ENCODE measurements at places on chromosomes 12 and 14.

- no peak for DNase-seq
Measured at GRCh38 chr12:117433878-117434277, 72.5 kb upstream of the NOS1 start.

DNA sequence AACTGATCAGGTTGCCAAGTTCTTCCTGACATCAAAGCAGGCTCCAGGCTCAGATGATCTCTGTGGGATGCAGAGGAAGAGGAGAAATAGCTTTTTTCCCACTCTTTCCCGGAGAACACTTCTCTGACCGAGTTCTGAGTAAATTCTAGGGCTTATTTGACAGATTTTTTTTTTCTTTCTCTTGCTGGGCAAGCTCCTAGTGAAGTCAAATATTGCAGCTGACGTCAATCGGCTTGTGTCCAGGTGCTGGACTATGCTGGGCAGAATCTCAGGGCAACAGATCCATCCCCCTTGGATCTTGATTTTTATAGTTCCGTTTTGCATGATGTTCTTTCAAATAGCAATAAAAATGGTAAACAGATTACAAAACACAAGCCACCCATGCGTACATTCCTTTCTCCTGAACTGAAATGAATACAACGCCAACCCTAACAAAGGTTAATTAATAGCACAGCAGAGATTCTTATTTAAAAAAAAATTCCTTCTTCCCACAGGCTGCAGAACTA is 182.2 kb downstream of the NOVA1 start:
- no peak for DNase-seq

GRCh38 chr12:108167974-108168373 is 38.9 kb downstream of the WSCD2 start:
- DNase-seq: no peak

GRCh38 chr12:46386877-46387629 is 14.5 kb upstream of the SLC38A2 start:
- DNase-seq: no peak

DNA sequence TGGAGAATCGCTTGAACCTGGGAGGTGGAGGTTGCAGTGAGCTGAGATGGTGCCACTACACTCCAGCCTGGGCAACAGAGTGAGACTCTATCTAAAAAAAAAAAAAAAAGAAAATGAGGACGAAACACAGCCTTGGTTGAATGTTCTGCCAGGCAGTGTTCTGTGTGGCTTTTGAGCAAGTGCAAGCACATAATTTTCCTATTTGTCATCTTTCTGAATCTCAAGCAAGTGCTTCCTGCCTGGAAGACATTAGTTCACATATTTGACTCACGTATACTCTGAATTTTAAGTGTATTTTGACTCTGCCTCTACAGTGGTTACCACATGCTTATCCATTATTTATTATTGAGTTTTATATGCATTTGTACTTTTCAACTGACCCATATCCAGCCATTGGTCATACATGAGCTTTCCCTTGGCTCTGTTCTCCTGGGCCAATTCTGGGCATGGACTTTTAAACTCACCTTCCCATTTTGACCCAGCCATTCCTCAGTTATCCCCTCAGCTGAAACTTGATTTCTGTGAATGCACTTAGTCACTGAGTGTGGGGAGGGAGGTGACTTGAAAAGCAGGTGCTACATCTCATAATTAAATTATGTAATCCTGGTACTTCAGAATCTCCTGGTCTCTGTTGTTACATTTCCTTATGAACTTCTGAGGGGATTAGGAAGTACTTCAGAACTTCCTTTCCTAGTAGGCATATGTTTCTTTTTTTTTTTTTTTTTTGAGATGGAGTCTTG is 8.1 kb downstream of the OR10G2 start:
- DNase-seq: no peak

- DNase-seq: peak; percentile 63
Measured at GRCh38 chr12:114668151-114668885, 15.7 kb downstream of the TBX3 start.

- DNase-seq: no peak
Measured at GRCh38 chr14:20476776-20477175, 7.6 kb downstream of the PNP start.

DNA sequence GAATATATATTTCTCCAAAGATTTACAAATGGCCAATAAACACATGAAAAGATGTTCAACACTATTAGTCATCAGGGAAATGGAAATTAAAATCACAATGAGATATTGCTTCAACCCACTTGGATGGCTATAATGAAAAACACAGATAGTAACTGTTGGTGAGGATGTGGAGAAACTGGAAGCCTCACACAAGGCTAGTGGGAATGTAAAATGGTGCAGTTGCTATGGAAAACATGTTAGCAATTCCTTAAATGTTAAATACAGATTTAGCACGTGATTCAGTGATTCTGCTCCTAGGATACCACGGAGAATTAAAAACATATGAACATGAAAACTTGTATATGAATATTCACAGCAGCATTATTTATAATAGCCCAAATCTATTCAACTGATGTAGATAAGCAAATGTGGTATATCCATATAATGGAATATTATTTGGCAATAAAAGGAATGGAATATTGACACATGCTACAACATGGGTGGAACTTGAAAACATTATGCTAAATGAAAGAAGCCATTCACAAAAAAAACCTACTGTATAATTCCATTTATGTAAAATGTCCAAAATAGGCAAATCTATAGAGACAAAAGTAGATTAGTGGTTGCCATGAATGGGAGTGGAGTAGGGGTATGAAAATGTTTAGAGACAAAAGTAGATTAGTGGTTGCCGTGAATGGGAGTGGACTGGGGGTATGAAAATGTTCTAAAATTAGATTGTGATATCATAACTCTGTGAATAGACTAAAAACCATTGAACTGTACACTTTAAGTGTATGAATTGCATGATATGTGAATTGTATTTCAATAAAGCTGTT is 227.1 kb upstream of the DDHD1 start:
- no peak for DNase-seq

DNA sequence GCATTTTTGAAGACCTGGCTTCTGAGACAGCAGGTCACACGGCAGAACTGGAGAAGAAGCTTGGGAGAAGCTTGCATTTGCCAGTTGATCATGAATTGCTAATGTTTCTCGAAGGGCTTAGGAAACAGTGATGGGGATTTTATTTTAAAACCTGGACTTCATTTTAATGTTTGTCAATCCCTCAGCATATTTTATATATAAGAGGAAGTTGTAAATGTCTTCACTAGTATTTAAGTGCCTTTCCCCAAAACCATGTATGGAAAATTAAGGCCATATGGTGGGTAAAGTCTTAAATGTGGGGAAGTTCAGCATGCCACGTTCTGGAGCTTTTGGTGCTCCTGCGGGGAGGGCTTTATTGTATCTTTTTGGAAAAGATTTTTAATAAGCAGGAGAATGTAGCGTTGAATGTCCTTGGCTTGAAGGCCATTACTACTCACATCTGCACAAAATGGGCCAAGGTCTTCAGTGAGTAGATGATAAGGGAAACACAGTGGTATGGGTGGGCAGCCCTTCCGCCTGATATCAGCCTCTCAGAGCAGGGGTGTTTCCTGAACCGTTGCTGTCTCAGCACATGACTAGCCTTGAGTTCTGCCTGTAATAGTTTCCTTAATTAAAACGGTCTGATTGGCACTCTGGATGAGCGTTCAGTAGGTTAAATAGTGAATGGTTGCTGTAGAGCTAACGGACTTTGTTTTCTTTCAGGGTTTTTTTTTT is 511.4 kb downstream of the PCNX1 start:
- no peak for DNase-seq

- no peak for DNase-seq
Measured at GRCh38 chr14:90556012-90556477, 159.2 kb downstream of the CALM1 start.

DNA sequence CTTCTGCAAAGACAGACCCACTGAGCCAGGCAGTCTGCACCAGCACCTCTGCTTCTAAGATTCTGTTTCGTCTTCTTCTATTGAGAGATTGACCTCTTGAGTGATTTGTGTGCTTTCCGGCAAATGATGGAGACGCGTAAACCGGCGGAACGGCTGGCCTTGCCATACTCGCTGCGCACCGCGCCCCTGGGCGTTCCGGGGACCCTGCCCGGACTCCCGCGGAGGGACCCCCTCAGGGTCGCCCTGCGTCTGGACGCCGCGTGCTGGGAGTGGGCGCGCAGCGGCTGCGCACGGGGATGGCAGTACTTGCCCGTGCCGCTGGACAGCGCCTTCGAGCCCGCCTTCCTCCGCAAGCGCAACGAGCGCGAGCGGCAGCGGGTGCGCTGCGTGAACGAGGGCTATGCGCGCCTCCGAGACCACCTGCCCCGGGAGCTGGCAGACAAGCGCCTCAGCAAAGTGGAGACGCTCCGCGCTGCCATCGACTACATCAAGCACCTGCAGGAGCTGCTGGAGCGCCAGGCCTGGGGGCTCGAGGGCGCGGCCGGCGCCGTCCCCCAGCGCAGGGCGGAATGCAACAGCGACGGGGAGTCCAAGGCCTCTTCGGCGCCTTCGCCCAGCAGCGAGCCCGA is 703 bp downstream of the ASCL4 start:
- no peak for DNase-seq

- DNase-seq: no peak
Measured at GRCh38 chr14:104777808-104778249, 17.7 kb downstream of the AKT1 start.

DNA sequence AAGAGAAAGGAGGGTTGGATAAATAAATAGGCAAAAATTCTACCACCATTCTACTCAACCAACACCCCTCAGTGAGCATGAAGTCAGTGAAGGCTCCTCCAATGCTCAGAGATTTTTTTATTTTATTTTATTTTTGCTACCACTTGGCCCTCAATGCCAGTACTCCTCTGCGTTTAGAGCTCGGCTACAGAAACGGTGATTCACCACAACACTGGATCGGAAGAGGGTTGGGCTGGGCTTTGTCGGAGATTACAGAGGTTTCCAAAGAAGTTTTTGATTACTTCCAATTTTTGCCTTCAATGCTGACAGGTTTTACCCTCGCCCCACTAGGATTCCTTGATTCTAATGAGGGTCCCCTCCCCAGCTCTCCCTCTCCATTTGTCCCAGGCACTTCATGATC is 1027.2 kb upstream of the TMEM132C start:
- DNase-seq: no peak

DNA sequence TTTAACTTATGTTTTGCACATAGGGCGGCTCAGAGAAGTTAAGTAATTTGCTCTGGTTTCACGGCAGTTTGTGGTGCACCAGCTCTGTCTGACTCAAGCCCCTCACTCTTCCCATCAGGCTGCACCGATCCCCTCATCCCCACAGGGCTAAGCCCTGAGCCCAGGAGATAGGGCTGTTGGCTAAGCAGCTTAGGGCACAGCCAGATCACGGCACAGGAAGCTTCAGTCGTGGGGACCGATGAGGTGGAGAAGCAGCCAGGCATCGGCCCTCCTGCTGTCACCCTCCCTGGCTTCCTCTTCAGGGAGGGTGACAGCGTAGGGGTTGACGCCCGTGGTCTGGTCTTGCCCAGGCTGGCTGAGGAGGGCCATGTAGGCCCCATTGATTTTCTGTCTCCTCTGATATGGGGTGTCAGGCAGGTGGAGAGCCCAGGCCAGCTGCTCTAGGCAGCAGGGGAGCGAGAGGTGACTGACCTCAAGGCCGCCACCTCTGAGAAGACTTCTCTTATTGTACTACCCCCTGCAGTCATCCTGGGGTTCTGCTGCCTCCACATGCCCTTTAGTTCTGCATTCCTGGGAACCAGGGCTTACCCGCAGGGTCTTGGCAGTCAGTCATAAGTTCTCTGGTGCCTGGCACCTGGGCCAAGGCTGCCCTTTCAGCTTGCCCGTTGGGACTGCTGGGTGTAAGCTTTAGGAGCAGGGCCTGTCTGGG is 166.4 kb downstream of the TSPAN9 start:
- no peak for DNase-seq

DNA sequence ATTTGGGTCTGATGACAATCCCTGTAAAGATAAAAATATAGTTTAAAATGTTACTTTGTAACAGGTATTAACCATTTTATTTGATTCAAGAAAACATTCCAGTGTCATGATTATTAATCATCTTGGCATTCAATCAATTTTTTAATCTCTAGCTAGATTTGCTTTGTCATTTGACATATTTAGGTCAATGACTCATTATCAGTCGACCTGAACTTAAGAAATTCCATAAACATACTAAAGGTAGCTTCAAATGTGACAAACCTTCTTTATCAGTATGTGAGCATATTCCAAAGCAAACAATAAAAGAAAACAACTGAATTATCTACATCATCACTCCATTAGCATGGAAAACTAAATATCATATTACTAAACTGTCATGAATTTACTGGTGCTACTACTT is 50.8 kb upstream of the CDKL1 start:
- DNase-seq: no peak

GRCh38 chr14:20305265-20306078 is at the start of gene TTC5:
TTC5 (minus strand) TSS chr14:20305951; CDS start chr14:20305937, 14 bp downstream.
- no peak for DNase-seq

GRCh38 chr12:29088611-29089219 is 60.4 kb upstream of the FAR2 start:
- no peak for DNase-seq

- no peak for DNase-seq
Measured at GRCh38 chr14:96573473-96574100, 71.4 kb downstream of the PAPOLA start.

GRCh38 chr14:103450416-103450815 is 65.2 kb downstream of the MARK3 start:
- DNase-seq: no peak

DNA sequence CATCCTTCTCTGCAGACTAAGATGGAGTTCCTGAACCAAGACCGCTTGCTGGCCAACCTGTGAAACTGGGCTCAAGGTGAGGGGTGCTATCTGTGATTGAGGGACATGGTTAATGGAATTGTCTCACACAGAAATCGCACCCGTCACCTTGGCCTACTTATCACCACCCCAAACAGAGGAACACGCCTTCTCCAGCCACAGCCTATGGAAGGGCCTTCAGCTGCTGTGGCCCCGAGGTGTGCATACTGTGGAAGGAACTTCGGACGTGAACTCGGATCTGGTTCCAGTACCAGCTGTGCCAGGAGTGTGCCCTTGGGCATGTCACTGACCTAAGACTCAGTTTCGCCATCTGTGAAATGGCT is 44.4 kb downstream of the EVL start:
- no peak for DNase-seq

- DNase-seq: no peak
Measured at GRCh38 chr12:68786929-68787328, 21.0 kb upstream of the MDM2 start.

GRCh38 chr14:68672609-68673285 is 120.1 kb downstream of the ZFP36L1 start:
- no peak for DNase-seq

GRCh38 chr14:59310633-59311032 is 122.2 kb downstream of the DAAM1 start:
- no peak for DNase-seq

DNA sequence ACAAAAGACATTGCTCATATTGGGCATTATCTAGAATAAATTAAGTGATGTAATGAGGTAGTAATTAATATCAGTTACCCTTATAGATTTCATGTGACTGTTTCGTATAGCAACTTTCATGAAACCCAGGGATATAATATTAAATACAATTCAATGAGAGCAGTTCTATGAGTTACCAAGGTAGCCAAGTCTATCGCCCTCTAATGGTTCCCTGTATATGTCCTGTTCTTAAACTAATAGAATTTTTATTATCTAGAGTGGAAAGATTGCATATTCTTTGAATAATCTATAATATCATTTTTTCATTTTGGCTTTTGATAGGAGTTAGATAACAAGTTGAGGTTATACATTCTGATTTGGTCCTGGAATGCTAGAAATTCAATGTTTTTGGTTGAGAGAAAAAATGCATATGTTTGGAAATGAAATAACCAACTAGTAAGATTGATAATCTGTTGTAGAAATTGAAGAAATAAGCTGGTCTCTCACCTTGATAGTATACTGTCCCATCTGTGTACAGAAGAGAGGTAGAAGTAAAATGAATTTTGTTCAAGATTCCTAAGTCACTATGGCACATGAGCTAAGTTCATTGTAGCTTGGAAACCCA is 59.7 kb downstream of the SCFD1 start:
- no peak for DNase-seq

GRCh38 chr14:100371773-100372172 is 48.6 kb downstream of the SLC25A47 start:
- DNase-seq: no peak

Data from GOT3 (cell line).